ENCODE measurements at places on chromosomes 7 and 10. TPM values are rescaled to one million over a fixed set of nuclear protein-coding genes. Genes with fewer than 3 reads are reported as not detected.

Gene MPP7
- polyA plus RNA-seq = 8.9 TPM

Gene CALHM2
- 34.7 TPM for polyA plus RNA-seq

Gene ICA1
- polyA plus RNA-seq = 33.3 TPM

Gene TRIM74
- 2.0 TPM for polyA plus RNA-seq

Gene C10orf105
- polyA plus RNA-seq = 0.61 TPM

Gene CRTAC1
- polyA plus RNA-seq = 21.8 TPM

Gene HDAC9
- polyA plus RNA-seq = 8.4 TPM

- DNase-seq = no peak
These were observed 1.1 kb downstream of the RSU1 start for GRCh38 chr10:16816171-16816570.

GRCh38 chr7:28986028-28986764, 28.1 kb upstream of the TRIL start:
- DNase-seq = no peak

DNA sequence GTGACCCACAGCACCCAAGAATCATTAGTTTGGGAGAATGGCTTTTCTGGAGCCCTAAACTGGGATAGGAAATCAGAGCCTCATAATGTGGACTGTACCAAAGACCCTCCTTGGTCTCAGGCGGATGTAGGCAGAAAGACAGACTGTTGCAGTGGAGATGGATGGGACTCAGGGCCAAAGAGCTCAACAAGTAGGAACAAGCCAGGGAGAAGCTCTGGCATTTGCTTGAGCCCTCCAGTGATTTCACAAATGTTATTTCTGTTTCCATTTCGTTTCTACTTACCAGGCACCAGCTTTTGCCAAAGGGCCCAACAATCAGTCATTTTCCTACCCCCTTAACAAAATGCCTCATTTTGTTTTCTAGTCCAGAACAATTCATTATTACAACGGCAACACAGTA, 762.7 kb downstream of the KCNMA1 start:
- DNase-seq = no peak

DNA sequence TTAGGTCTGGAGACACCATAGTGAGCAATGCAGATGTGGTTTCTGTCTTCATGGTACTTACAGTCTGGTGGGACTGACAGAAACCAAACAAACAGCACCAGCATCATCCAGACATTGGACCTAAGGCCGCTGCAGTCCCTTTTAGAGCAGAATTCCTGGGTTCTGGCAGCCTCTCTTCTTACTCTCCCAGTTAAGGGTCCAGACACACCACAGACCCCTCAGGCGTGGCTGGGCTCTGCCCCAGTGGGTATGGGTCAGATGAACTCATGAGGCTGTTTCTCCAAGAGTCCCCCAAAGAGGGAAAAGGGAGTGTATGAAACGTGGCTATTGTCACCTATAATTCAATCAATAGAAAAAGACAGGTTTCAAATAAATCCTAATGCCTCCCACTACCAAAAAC, 31.3 kb downstream of the PRLHR start:
- no peak for DNase-seq

DNA sequence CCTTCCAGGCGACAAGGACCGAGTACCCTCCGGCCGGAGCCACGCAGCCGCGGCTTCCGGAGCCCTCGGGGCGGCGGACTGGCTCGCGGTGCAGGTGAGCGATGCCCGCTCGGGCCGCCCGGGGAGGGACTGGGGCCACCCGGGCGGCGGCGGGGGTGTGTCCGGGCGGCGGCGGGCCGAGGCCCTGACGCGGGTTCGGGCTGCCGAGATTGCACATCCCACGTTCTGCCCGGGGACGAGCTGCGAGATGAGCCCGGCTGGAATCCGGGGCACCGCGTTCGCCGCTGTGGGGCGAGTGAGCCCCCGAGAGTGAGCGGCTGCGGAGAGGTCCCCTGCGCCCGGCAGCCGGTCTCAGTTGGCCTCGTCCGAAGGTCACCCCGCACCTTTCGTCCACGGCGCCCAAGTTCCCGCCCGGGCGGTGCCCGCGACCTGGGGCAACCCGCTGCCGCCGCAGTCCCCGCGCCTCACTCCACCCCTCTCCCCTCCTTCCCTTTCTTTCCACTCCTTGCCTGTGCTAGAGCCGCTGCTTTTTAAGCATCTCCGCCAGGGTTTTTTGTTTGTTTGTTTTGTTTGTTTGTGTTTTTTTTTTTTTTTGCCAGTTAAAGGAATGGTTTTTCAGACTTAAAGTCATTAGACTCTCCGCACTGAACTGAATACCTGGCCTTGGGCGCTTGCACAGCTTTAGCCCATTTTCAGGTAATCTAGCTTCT, 515 bp downstream of the RALA start:
- DNase-seq = no peak

DNA sequence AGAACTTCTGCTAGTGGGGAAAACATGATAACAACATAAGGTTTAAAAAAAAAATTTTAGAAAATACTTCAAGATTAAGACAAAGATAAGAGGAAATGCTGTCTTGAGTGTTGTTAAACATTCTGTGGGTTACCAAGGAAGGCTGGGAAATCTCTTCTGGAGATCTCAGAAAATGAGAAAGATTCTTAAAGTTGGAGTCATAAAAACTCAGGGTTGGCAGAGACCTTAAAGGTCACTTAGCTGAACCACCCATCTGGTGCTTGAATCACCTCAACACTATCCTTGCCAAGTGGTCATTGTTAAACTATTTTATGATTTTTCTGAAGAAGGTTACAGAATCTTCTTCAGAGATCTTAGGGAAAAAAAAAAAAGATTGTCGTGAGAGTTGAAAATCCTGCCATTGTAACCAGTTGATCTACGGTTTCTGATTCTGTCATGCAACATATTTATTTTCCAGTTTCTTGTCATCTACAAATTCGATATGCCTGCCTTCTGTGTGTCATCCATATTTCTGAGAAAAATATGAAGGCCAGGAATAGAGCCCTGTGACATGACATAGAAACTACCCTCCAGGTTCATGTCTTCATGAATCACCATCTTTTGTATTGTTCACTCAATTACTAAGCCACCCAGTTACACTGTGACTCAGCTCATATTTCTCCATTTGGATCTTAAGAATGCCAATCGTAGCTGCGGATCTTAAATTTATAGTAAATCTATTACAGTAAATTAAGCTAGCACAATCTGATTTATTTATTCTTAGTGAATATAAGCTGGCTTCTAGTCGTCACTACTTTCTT, 179.2 kb downstream of the ST7 start:
- no peak for DNase-seq

DNA sequence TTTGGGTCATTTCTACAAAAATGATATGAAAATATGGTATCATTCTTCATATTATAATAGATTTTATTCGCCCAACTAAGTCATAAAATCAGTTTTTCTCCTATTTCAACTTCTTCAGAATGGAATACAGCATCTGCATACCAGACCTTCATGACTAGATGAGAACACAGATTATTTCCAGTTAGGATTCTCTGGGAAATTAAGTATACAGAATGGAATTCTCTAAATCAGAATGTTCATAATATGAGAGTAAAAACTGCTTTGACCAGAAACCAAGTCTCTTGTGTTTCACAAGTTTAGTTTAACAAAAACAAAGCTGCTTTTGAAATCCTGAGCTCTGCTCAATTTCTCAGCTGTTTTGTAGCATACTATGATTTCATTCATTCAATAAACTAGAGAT, 160.3 kb upstream of the SEMA3A start:
- DNase-seq = no peak

DNA sequence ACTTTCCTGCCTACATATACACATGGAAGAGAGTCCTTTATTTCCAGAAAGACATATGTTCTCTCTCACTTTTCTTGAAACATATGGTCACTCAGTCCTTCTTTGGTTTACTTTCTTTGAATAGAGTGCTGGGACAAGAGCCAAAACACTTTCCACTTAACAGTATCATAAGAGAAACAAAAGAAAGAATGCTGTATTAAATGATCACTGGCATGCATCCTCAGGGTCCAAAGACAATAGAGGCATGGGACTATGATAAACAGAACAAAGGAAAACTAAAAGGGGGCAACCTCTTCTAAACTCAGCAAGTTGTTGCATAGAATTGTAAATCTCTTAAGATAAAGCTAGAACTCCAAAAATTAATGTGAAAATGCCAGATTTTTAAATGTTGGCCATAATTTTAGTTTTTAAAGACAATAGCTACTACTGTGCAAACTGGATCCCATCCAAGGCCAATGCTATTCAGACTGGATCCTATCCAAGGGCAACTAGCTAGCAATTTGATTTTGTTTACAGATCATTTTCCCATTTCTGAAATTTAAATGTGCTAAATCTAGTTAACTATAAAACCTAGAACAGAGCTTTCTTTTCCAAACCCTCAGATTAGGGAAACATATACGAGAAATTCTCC, 687.5 kb downstream of the SORCS3 start:
- peak; percentile 61 for DNase-seq

- no peak for DNase-seq
These were observed 341.2 kb downstream of the CRPPA start for GRCh38 chr7:16080131-16080530.

DNA sequence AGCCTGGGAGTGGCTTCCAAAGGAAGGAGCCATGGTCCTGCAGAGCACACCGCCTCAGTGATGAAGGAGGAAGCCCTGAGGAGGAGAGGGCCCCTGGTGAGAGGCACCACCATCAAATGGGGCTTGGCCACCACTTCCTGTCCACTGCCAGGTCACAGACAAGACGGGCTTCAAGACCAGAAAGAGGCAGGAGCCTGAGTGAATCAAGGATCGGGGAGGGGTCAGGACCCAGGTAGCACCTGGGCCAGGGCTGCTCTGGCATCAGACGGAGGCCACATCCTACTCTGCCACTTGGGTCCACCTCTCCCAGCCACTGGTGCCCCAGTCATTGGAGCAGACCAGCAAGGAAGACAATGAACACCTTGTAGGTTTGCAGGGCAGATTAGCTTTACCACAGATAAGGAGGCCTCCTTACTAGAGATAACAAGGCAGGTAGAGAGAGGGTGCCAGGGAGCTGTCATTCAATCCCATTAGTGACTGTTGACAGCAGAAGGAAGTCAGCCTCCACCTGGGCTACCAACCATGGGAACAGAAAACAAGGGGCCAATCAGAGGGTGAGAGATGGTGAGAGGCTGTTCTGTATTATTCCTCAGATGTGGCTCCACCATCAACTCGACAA, 143.4 kb downstream of the TNS3 start:
- no peak for DNase-seq

- DNase-seq = no peak
These were observed 9.0 kb downstream of the NFKB2 start for GRCh38 chr10:102404361-102405107.

DNA sequence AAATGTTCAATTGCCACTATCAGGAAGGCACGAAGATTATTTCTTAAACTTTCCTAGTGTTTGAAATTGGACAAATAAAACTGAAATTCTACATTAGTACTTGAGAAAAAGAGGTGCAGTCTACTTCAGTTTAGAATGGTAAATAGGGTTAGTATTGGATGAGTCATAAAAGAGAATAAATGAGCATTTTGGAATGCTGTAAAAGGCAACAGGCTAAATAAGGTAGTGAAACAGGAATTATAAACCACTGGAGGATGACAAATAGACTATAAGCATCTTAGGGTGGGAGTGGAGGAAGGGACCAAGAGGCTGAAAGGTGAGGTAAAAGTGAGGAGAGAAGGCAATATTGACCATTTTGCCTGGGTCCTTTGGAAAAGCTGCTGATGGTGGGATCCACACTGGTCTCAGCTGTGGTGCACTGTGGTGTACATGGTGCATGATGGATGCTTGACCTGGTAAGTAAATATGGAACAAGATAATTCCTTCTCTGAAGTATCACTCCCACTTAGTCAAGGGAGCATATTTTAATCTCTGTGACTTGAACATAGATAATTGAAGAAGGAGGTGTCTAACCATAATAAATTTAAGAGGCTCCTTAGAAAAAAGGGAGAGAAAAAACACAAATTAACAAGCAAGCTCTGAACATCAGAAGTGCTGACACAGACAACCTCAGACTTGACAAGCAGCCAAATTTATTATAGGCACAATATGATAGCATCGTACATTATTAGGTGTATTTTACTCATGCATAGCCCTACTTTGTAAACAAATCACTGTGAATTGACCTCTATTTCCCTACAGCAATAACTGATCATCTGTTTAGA, 76.4 kb upstream of the SCIN start:
- DNase-seq = no peak

- DNase-seq = no peak
These were observed 10.9 kb downstream of the TAS2R60 start for GRCh38 chr7:143454091-143454680.

DNA sequence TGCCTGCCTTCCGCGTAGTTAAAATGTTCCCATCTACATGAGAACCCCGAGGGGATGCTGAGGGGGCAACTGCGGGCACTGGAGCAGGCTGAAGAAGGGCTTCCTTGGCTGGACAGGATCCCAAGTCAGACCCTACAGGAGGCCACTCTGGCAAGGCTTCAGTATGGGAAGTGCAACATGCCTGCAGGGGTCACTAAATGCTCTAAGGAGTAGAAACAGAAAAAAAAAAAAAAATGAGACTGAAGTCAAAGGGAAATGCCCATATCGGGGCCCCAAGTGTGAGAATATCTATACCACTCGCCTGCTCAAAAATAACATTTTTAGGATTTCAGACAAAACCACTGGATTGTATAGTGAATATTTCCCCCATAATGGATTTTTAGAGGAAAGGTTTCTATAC, 33.5 kb downstream of the FAM204A start:
- no peak for DNase-seq

DNA sequence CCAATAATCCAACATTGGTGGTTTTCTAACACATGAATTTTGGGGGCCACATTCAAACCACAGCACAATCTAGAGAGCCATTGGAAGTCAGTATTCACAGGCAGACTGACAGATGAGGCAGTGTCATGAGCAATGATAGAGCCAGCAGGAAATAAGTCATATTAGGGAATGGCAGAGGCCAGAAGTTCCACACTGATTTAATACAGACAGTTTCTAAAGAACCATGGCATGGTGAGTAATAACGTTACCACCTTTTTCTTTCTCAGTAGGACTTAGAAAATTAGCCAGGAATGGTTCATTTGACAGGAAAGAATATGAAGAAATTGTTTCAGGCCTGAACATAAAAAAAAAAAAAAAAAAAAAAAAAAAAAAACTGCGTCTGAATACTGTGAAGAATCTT, 210.3 kb downstream of the GPAM start:
- no peak for DNase-seq

DNA sequence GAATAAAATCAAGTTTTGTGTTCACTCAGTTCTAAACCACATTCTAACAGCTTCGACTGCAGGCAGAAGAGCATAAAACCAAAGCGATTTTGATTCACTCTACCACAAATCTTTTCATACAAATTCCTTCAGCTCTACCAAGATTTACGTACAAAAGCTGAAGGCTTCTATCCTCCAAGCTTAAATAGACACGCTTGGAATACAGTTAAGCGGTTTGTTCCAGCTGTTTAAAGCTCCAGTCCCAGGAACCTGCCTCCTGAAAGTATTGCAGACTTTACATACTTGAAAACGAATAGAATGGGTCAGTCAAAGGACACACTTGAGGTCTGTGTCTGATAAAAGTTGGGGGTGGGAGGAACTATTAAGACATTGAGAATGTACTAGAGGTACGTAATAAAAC, 102.9 kb downstream of the MPP7 start:
- no peak for DNase-seq

DNA sequence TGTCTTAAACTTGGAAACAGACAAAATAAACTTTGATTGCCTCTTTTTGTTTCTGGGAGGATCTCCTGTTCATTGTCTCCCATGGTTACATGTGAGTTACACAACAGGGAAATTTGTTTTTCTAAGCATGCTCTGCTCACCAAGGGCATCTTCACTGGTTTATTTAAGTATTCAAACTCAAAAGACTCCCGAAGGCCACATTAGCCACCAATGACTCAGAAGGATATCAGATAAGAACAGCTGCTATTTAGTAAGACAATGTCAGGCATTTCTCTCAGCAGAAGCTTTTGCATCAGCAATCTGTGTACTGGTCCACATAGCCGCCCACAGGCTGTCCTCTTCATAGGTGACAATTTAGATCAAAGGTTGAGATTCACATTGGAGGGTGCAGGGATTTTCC, 19.3 kb downstream of the OR6B1 start:
- no peak for DNase-seq

Data from left renal pelvis (tissue), 4 donors.